Epithelial cell of prostate (primary cell): ENCODE measurements at places on chromosomes 4 and X.

DNA sequence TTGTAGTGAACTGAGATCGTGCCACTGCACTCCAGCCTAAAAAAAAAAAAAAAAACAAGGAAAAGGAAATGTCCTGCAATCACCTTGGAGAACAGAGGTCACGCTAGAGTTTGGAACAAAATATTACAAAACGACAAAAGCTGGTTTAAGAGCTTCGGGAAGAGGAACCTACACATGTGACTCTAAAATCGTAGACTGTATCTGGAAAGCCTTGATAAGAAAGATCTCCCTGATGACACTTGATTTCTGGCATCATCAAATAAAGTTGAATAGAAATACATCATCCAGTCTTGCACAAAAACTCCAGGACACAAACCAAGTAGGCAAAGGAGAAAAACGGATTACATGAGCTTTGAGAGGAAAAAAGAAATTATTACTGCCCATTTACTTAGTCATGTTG, 31.1 kb upstream of the DOCK11 start:
- DNase-seq: no peak

GRCh38 chr4:161248880-161249279, 914.9 kb downstream of the FSTL5 start:
- no peak for DNase-seq

DNA sequence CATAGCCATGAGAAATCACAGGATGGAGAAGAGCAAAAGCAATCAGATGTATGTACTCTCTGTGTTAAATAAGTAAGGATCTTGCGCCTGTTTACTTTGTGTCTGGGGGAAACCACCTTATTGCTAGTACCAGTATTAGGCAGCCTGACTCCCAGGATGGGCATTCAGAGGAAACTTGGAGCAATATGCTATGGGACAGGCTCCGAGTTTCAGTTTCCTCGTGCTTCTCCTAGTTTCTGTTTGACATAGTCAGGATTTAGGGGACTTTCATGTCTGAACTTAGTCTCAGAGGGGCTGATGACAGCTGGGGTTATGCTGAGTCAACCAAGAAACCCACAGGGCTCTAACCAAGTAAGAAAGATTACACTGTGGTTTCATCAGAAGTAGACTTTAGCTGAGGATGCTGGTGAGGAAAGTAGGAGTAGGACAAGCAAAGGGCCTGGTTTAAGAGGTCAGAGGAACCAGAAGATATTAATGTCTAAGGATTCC, 13.5 kb downstream of the NSUN7 start:
- DNase-seq: no peak

DNA sequence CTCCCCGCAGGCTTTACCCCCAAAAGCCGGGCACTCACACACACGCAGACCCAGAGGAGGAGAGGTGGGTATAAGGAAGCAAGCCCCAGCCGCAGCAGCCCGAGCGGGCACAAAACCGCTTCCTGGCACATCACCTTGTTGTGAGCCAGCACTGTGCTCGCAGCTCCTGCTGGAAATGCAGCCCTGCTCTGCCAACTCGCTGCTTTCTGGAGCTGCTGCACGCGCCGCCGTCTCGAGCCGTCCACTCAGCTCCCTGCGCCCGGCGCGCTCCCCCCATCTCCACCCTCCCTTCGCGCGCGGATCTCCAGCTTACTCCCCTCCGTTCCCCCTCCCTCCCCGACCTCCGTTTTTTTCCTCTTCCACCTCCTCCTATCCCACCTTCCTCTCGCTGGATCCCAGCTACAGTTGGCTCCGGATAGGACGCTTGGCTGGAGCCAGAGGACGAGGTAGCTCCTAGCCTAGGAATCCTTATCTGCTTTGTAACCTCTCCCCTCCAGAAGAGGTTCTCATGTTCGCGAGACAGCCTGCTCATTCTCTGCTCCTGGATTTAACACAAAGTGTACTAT, at the start of gene SPOCK3:
Gene SPOCK3 (minus strand): TSS at position 179 of the 566 bp plus-strand sequence.
- no peak for DNase-seq

- no peak for DNase-seq
These were observed at the start of gene NKX3-2 for GRCh38 chr4:13543839-13544605. Gene NKX3-2, minus strand, starts transcription at chr4:13544508. Its CDS starts 94 bp downstream, at chr4:13544414.

- no peak for DNase-seq
These were observed 98.7 kb downstream of the MAB21L2 start for GRCh38 chr4:150680651-150681050.

- no peak for DNase-seq
These were observed 33.4 kb downstream of the SPRY1 start for GRCh38 chr4:123430031-123430430.

GRCh38 chrX:107467271-107467670, 17.8 kb downstream of the FRMPD3 start:
- DNase-seq: no peak

GRCh38 chr4:25330905-25331808, 18.6 kb downstream of the ZCCHC4 start:
- no peak for DNase-seq

DNA sequence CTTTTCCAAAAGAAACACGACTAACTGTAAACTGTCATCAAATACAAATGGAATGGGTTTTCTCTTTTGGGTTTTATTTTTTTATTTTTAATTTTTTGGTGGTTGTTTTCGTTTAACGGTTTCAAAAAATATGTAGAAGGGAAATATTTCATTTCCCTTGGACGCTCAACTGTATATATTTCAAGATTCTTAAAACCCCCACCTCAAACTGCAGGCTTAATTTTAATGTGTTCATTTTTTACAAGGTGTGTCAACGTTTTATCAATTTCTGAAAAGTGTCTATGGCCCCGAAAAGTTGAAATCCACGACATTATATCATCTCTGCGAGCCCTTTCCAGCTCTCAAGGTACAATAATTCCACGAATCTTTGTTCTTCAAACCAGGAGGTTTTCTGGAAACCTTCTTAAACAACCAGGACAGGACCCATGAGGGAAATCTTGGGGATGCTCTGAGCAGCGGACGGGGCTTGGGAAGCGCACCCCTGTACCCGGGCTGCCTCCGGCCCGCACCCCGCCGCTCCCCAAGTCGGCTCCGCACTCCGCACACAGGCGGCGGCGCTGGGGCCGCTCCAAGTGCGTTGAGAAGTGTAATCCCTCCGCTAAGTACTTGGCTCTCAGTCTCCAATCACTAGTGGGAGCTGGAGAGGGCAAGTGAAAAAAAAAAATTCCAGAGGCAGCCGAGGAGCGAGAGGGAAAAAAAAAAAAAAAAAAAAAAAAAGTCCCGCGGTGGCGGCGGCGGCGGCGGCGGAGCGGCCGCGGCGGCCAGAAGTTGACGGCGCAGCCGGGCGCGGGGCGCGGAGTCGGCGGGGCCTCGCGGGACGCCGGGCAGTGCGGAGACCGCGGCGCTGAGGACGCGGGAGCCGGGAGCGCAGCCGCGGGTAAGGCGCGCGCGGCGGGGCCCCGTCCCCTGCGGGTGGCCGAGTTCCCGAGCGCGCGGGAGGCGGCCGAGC, at the start of gene BMPR1B:
Gene BMPR1B (plus strand): TSS at position 764 of the 949 bp plus-strand sequence. CDS start 346,470 bp downstream, outside the sequence.
- DNase-seq: peak; percentile 8

GRCh38 chr4:156972379-156973015, 898 bp upstream of the PDGFC start:
- no peak for DNase-seq

GRCh38 chr4:174422893-174423256, 99.4 kb downstream of the HPGD start:
- DNase-seq: no peak

DNA sequence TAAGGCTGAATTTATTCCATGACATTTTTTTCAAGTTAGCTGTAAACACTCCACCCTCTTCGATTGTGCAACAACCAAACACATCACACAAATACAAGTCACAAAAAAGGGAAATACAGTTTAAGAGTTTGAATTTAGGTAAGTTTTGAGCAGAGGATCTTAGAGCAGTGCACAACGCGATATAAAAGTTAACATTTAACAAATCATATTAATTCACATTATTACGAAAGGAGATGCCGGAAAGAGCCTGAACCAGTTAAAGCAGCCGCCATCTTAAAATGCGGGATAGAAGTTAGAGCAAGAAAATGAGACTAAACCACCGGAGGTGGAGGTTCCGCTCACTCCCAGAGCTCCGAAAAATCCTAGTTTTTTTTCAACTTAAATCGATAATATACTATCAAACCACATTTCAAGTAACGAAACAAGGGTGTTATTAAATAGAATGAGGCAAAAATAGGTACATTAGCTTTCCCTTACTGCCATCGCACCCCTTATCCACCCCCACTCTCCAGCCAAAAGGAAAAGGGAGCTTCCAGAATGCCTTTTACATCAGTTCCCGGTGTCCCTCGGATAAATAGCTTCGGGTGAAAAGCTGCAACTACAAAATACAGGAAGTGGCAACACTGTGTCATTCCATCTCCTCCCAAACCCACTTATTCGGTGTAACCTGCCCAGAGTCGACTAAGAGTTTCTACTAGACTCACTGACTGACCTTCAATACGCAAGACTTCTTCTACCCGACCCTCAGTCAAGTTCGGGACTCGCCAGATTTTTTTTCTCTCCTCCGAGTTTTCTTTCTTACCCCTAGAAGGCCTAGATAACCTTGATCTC, 1.9 kb downstream of the UBE2D3 start:
- DNase-seq: no peak

GRCh38 chr4:110005461-110006056, 92.9 kb downstream of the EGF start:
- DNase-seq: peak; percentile 29

- no peak for DNase-seq
These were observed 2.3 kb upstream of the MAB21L2 start for GRCh38 chr4:150579551-150580234.

DNA sequence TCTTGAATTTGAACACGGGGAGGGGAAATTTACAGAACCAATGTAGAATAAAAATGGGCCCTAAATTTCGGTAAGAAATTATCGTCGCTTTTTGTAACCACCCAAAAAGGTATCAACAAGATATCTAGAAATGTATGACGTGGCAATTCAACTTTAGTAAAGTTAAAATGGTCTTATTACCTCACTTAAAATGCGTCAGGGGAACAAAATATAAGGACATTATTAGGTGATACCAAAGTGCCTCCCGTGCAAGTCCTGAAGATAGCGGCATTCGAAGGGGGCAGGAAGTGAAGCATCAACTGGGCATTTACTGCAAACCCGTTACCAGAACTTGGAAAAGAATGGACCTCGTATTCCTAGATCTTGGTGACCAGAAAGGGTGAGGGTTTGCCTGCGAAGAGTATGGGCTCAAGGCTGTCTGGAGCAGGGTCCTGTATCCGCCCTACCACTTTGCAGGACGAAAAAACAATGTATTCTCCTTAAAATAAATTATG, 980 bp downstream of the AP1S2 start:
- no peak for DNase-seq

DNA sequence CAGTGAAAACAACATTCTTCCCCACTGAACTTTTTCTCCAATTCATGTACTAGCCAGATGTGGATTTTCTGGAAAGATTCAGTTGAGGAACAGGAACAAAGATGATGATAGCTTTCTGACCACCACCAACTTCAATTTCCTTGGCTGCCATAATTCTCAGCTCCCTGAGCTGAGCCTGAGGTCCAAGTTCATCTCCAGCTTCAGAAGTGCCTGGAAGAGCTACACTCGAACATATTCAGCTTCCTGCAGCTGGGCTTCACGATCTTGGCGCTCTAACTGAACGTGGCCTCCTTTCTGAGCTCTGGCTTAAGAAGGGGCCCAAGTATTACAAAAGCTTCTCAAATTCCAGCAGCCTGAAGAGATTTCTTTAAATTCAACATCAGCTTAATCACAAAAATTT, 83.9 kb downstream of the QDPR start:
- DNase-seq: no peak

DNA sequence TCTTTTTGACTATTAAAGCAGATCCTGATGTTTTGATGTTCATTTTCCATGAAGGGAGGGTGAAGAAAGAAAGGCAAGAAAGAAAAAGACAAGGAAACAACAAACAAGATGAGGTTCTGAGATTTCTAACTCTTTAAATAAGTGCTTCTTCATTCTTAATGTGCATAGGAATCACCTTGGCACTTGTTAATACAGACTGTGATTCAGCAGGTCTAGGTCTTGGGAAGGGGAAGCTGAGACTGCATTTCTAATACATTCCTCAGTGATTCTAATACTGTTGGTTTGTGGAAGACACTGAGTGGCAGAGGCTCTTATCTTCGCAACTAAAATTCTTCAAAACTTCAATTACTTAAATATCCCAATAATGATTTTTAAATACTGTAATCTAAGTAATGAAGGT, 95.2 kb upstream of the NAP1L5 start:
- no peak for DNase-seq

GRCh38 chr4:3615386-3616286, 83.4 kb upstream of the LRPAP1 start:
- DNase-seq: no peak

- DNase-seq: no peak
These were observed 18.1 kb downstream of the TDO2 start for GRCh38 chr4:155921597-155921996.

GRCh38 chr4:139501527-139501926, 47.6 kb downstream of the RAB33B start:
- no peak for DNase-seq

- no peak for DNase-seq
These were observed 424.3 kb downstream of the SLITRK2 start for GRCh38 chrX:146241902-146242301.

GRCh38 chr4:100977746-100978397, 369.5 kb downstream of the PPP3CA start:
- DNase-seq: no peak

DNA sequence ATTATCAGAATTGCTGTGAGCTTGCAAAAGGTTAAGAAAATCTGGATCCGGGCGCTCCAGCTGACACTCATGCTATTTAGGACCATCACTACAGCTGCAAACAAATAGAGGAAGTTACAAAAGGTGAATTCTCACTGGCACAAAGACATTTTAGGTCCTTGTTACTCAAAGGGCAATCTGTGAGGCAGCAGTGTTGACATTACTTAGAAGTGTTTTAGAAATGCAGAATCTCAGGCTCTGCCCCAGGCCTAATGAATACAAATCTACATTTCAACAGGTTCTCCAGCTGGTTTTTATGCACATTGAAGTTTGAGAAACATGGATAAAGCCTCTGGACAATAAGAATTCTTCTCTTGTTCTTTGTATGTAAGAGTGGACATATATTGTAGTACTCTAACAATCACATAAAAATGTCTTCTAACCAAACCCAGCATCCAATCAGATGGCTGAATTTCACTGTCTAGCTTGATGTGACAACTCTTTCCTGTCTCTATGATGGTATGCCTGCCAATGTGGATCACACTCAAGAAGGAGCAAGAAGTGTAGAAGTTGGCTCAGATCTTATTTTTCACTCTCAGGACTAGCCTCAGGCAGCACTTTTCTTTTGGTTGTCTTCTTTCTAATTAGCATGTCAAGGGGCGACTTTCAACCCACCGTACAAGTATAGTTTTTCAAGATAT, 18.8 kb downstream of the SLC7A11 start:
- DNase-seq: no peak

- DNase-seq: no peak
These were observed 10.3 kb downstream of the CENPI start for GRCh38 chrX:101108284-101108683.

DNA sequence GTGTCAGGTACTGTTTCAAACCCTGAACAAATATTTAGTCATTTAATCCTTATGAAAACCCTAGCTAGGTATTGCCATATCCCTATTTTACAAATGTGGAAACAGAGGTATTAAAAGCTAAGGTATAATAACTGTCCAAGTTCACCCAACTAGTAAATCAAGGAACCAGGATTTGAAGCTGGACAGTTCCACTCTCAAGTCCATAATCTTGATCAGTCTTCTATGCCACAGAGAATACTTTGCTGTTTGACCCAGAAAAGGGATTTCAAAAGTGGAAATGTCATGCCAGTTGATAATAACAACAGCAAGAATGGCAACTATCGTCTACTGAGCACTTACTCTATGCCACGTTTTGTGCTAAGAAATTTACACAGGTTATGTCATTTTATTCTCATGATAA, 90.4 kb upstream of the KIT start:
- DNase-seq: no peak
